ENCODE measurements at places on chromosomes 7 and 10. TPM values are rescaled to one million over a fixed set of nuclear protein-coding genes. Genes with fewer than 3 reads are reported as not detected.

Gene NPC1L1
- total RNA-seq = 0.10 TPM

Gene SPDYE6
- not detected for total RNA-seq

Gene CYP2E1
- 4.6 TPM for total RNA-seq

Gene RPEL1
- not detected for total RNA-seq

Gene ZNF804B
- total RNA-seq = 0.08 TPM

Gene ST8SIA6
- 2.1 TPM for total RNA-seq

Gene CDNF
- 4.4 TPM for total RNA-seq

GRCh38 chr10:78470267-78471103 lies 436.8 kb downstream of the RPS24 start:
- DNase-seq = no peak

GRCh38 chr10:51129946-51130544 lies 55.8 kb downstream of the PRKG1 start:
- no peak for DNase-seq

- no peak for DNase-seq
Observed at GRCh38 chr10:132539894-132540293, 2.3 kb downstream of the INPP5A start.

DNA sequence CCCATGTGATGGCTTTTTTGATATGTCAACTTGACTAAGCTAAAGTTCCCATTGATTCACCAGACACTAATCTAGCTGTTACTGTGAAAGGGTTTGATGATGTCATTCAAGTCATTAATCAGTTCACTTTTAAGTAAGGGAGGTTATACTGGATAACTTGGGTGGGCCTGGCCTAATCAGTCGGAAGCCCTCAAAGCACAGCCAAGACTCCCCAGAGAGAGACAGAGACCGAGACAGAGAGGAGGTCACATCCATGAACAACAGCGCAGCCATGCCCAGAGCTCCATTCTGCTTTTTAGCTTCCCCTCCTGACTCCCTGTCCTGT lies 103.4 kb downstream of the TRIL start:
- DNase-seq = no peak

- DNase-seq = no peak
Observed at GRCh38 chr7:30851651-30852307, 59.9 kb upstream of the AQP1 start.

- no peak for DNase-seq
Observed at GRCh38 chr10:11586170-11586569, 25.3 kb downstream of the USP6NL start.

DNA sequence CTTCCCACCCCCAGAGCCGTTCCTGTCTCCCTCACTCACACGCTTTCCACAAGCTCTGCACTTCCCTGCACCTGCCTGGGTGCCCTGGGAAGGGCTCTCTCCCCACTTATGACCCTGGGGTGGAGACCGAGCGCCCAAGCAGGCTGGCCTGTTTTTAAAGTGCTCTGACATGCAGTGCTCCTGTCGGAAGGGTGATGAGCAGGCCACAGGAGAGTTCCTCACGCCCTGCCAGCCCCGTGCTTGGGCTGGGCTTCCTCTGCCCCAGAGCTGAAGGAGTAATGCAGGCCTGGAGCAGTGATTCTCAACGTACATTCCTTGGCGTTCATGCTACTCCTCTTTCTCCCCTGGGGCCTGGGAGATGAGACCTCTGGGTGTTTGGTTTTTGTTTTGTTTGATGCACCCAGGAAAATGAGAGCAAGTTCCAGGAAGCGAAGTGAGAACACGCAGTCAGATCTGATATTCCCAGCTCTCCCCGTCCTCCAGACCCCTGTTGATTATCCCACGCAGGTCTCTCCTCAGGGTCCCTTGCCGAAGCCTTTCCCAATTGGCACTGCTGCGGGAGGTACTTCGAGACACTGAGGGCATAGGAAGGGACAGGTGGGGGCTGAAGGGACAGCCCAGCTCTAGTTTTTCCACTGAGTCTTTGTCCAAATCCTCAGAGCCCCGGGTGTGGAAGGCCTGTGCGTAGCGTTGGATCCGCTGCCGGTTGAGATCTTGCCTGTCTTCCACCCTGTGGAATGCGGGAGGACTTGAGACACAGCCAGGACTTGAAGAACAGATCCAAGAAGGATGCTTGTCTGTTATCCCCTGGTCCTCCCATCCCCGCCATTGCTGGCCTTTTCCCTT lies 14.1 kb downstream of the TRPV6 start:
- no peak for DNase-seq

GRCh38 chr7:1386623-1387220 lies 72.5 kb downstream of the MICALL2 start:
- DNase-seq = no peak

DNA sequence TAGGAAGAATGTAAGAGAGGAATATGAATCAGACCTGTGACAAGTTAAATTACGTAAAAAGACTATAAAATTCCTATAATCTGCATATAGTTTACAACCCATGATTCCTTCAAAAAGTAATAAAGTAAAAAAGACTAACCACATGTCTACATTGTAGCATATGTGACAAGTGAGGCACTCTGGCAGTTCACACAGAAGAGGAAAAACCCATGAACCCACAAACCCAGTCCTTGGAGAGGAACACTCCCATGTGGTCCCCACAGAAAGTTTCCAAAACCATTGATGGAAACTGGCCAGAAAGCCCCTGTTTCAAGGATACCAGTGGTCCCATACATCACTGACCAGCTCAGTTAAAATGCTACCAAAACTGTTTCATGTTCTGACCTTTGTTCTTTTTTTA lies 15.7 kb downstream of the KDM7A start:
- DNase-seq = no peak

- DNase-seq = no peak
Observed at GRCh38 chr7:158444501-158445420, 142.9 kb downstream of the PTPRN2 start.

DNA sequence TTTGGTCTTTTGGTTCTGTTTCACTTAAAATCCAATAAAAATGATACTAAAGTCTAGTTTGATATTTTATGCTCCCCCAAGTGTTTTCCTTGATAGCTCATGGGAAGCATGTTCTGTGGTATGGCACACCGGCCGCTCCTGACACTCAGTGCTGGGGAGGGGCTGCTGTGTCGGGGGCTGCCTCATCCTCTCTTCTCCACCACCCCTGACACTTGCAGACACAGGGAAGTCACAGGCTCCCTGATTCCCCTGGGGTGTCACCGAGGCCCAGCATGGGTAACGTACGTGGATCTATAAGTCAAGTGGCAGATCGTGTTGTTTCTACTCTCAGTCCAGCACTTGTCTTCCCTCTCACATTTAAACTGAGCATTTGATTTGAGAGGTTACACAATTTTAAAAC lies 508.6 kb downstream of the TNS3 start:
- no peak for DNase-seq

DNA sequence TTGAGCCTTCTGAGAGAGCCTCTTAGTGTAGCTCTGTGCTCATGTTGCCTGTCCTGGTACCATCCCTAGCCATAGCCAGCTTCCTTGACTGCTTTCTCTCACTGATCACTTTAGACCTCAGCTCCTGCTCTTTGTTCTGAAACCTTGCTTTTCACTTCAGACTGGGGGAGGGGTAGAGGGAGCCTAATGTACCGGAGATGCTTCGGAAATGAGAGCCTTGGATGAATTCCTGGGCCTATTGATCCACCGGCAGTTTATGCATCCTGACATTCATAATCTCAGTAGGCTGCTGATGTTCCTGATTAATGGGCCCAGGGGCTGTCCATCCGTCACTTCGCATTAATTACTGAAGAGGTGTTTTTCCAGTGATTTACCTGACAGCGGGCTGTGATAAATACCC lies 38.8 kb downstream of the R3HCC1L start:
- no peak for DNase-seq

DNA sequence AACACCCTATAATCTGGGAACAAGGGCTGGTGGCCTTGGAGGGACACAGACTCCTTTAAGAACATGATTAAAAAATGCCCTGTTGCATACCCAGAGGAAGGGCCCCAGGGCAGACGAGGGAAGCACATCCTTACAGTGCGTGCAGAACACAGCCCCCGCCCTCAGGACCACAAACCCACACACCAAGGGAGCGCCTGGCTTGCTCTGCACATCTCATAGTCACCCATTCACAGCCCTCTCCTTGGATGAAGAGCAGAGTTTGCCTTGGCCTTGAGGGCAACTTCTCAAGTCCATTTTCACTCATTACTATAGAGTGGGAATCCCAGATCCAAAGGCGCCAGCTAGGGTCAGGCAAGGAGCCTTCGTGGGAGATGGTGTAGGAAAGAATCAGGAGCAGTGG lies 6.3 kb upstream of the VSIR start:
- no peak for DNase-seq

GRCh38 chr7:129615018-129615417 lies 3.5 kb downstream of the NRF1 start:
- no peak for DNase-seq

DNA sequence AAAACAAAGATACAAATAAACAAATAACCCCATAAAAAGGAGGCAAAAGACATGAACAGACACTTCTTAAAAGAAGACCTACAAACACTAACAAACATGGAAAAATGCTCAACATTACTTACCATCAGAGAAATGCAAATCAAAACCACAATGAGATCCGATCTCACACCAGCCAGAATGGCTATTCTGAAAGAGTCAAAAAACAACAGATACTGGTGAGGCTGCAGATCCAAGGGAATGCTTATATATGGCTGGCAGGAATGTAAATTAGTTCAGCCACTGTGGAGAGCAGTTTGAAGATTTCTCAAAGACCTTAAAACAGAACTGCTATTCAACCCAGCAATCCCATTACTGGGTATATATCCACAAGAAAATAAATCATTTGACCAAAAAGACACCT lies 80.4 kb upstream of the NRP1 start:
- no peak for DNase-seq

DNA sequence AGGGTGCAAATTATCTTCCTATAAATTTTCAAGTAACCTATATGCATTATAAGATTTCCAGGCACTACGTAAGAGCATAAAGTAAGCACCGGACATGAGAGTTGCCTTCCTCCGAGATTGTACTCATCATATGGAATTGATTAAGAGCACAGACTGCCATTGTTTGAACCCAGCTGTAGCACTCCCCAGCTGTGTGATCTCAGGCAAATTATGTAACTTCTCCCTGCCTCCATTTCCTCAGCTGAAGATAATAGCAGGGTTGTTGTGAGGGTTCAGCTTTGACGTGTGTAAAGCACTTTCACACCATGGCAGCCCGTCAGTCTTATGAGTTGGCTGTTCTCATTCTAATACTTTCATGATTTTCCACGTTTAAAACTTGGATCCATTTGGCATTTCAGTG lies 122.6 kb downstream of the ITIH5 start:
- DNase-seq = no peak

GRCh38 chr10:118832241-118832651 lies 77.5 kb upstream of the CACUL1 start:
- DNase-seq = no peak

- DNase-seq = no peak
Observed at GRCh38 chr7:35726654-35727053, 31.7 kb upstream of the HERPUD2 start.

DNA sequence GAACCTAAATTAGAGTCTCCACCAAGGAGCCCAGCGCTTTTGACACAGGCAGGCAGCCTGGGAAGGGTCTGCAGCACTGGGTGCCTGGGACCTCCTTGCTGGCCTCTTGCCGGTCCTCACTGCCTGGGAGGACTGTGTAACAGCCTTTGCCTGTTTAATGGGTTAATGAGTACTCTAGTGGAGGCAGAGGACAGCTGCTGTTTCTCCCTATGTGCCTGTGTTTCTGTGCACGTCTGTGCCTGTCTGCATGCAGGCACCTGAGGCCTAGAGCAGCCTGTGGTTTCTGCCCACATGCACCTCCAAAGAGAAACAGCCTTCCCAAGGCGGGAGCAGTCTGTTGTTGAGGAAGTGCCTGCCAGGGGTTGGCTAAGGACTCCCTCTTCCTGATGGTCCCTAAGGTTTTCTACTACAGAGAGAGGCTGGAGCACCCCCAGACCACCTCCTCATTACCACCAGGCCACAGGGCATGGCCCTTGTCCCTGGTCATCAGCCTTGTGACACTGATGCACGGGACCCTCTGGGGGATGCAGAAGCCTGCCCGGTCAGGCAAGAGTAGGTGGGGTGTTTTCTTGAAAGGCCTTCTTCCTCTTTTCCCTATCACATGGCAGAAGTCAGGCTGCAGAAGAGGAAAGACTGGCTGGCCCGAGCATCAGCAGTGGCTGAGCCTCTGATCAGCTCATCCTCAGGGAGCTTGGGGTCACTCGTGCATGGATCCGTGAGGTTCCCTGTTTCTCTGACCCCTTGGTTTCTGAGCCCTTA lies 14.2 kb downstream of the SLC29A3 start:
- DNase-seq = no peak

DNA sequence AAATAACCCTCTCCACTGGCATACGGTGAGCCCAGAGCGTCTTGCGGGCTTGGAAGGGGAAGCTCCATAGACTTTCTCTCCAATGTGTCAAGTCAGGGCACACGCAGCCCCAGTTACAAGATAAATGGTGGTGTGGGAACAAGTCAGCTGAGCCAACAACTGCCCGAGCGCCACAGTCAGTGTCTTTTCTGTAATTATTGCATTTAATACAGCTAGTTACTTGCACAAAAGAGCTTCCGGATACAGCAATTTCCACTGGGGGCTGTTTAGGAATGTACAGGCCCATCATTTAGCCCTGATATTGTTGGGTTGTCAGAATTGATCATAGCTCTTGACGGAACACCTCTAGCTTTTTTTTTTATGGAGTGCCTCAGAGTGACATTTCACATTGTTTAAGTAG lies 193.5 kb upstream of the SP8 start:
- no peak for DNase-seq
